Stimulated activated CD8-positive, alpha-beta memory T cell treated with anti-CD3 and anti-CD28 coated beads, Interleukin-4, amount 100 ng/mL, for 4 hours (primary cell): ENCODE measurements at places on chromosomes 1 and 21.
A peak's percentile ranks its signal among the peaks of the same experiment; 100 is the strongest.

DNA sequence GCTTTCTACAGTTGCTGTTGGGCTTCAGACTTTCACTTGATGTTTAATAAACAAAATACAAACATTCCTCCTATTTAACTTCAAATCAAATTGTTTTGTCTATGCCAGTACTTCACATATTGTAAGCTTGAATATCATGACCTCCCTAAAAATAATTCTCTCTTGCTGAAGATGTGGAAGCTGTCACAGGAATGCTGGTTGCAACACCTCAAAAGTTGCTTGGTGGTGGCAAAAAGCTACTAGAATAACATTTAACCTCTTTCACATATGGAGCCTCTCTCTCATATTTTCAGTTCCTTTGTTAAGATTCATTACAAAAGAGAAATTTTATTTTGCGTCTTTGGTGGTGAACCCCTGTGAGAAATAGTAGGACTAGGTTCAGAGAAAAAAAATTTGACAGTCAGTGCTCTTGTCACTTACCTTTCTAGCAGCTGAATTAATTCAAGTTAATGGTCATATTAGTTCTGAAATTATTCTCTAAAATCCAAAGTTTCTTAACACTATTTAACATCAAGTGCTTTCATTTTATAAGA is 25.5 kb upstream of the F13B start:
- no peak for DNase-seq

DNA sequence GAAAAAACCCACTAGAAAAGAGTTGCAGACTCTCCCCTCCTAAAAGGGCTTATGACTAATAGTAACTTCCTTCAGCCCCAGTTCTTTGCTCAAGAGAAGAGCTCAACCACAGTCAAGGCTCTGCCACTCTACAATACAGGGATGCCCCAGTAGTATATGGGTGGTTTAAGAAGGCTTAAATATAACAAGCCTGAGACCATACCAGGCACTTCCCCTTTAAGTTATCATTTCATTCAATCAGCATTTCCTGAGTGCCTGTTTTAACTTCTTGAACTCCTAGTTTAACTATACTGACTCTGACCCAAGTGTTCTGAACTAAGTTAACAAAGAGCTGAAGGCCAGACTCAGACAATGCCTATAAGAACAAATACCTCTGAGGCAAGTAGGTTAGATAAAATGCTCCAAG is 19.8 kb downstream of the PRPF38A start:
- no peak for DNase-seq

GRCh38 chr1:157288996-157289395 is 150.8 kb upstream of the ETV3 start:
- DNase-seq: no peak

DNA sequence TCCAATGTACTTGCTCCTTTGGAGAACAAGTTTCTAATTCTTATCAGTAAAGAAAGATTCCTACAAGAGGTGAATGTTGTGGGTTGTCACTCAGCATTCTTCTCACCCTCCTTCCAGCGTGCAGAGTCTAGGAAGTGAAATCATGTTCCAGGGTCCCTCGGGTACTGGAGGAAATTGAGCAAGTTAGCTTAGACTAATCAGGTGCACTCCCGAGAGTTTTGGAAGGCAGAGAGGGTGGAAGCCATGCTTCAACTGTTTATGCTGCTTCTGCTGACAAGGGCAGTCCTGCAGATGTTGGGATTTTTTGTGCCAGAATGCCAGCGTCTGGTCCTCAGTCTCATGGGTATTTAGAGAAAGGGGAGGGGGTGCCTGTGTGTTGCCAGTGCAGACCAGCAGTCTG is 5.3 kb upstream of the C1orf115 start:
- DNase-seq: no peak

DNA sequence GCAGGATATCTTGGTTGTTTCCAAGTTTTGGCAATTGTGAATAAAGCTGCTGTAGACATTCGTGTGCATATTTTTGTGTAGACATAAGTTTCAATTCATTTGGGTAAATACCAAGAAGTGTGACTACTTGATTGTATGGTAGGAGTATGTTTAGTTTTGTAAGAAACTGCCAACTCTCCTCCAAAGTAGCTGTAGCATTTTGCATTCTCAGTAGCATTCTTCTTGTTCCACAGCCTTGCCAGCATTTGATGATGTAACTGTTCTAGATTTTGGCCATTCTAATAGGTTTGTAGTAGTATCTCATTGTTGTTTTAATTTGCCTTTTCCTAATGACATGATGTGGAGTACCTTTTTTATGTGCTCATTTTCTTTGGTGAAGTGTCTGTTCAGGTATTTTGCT is 38.6 kb upstream of the PLA2G4A start:
- DNase-seq: no peak

- DNase-seq: no peak
These were observed 502.8 kb downstream of the SMYD3 start for GRCh38 chr1:246004301-246004700.

DNA sequence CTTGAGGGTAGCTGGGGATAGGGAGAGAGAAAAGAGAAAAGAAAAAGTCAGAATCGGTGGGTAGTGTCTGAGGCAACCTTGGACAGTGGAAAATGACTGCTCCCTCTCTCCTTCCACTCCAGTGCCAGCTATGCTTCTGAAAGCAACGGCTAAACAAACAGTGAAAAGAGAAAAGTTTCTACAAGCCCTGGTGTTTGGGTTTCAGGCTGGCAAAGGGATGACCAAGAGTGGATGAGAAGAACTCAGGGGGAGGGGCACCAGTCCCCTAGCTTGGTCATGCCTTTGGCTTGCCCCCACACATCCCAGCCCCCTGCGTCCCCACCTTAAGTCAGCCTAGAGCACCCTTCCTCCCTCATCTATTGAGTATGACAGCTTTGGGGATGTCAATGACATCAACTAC is 8.6 kb downstream of the IL22RA1 start:
- DNase-seq: no peak

DNA sequence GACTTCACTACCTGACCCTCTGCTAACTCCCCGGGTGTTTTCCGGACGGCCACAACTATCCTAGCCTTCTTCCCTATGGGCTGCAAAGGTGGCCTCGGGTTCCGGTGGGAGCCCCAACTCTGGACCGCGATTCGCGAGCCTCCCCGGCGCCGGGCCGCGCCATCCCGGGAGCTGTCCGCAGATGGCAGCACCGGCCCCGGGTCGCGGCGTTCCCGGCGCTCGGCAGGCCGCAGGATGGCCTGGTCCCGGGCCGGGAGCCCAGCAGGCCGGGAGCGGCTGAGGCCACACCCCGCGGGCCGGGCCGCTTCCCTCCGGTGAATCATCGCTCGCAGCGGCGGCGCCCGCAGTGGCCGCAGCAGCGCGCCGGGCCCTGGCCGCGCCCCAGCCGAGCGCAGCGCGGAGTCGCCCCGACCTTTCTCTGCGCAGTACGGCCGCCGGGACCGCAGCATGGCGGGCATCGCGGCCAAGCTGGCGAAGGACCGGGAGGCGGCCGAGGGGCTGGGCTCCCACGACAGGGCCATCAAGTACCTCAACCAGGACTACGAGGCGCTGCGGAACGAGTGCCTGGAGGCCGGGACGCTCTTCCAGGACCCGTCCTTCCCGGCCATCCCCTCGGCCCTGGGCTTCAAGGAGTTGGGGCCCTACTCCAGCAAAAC is at the start of gene CAPN2:
Gene CAPN2, plus strand, starts transcription at position 346 of the 656 bp plus-strand sequence. Its CDS starts 102 bp downstream, at position 448.
- DNase-seq: no peak

- DNase-seq: no peak
These were observed 104.8 kb upstream of the IPO9 start for GRCh38 chr1:201724039-201724765.

GRCh38 chr21:35470522-35470921 is 421.4 kb upstream of the RUNX1 start:
- DNase-seq: no peak

GRCh38 chr1:63975481-63975880 is 201.7 kb downstream of the ROR1 start:
- no peak for DNase-seq

GRCh38 chr21:46661211-46661625 is 25.7 kb downstream of the PRMT2 start:
- DNase-seq: no peak

- no peak for DNase-seq
These were observed 197.0 kb upstream of the EDN2 start for GRCh38 chr1:41681331-41682098.

- no peak for DNase-seq
These were observed 34.0 kb downstream of the DNAI4 start for GRCh38 chr1:66890621-66891020.

- DNase-seq: no peak
These were observed 118.6 kb downstream of the NR5A2 start for GRCh38 chr1:200146100-200146499.

DNA sequence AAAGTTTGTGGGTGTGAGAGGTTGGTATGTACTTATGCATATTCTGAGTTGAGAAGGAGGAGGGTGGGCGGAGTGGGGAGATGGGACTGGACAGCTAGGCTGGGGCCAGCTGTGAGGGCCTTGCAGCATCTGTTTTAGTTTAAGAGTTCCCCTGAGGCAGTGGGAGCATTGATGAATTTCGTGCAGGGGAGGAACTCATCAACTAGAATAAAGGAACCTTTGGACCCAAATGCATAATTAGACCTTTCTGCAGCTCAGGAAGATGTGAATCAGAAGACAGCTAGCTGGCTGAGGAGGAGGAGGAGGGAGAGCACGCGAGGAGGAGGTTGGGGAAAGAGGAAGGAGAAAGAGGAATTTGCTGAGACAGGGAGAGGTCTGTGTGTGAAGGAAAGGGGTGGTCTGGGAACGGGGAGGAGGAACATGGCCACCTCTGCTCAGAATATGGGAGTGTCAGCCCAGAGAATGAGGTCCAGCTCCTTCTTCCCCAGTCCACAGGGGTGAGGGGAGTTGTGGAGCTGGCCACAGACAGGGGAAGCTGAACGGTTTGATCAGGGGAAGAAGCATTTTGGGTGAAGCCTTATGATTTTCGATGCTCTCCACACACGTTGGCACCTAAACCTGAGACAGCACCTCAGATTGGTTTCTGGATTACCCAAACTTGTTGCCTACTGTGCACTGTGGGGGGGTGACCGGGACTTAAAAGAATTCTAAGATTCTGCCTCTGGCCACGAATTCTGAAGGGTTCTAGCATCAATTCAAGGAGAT is 27.7 kb downstream of the MYOG start:
- no peak for DNase-seq

DNA sequence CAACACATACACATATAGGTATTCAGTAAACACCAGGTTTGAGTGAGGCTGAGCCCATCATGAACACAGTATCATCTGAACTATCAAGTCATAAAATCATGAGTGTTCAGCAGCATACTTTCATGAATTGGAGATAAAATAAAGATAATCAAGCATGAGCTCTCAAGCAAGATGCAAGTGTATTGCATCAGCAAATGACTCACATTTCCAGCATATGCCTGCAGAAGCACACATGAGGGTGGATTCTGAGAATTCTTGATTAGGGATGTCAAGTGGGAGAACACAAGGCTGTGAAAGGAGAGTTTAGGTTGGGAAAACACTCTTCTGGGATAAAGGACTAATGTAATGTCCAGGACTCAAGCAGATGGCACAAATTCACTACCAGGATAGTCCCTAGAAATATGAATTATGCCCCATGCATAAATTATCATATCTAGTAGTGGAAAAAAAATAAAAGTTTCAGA is 299.2 kb downstream of the SRGAP2C start:
- no peak for DNase-seq

DNA sequence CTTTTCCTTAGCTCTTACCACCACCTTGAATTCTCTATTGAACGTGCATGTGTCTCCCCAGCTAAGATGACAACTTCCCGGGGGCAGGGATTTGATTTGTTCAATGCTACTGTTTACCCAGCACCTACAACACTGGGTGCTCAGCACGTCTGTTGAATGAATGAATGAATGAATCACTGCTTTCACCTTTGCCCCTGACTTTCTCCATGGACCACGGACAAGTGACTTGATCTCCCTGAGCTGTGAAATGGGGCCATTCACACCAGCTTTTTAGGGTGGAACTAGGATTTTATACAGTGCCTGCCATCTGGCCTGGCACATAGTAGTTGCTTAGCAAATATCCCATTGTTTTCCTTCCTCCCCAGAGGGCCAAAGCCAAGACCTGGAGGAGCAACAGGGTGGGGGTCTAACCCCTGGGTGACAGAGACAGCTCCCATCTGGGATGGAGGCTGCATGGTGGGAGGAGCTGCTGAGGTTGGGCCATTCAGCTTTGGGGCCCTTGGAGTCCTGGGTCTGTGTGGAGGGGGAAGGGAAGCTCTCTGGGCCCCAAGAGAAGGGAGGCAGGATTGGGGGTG is 15.7 kb downstream of the TNFRSF1B start:
- DNase-seq: no peak

DNA sequence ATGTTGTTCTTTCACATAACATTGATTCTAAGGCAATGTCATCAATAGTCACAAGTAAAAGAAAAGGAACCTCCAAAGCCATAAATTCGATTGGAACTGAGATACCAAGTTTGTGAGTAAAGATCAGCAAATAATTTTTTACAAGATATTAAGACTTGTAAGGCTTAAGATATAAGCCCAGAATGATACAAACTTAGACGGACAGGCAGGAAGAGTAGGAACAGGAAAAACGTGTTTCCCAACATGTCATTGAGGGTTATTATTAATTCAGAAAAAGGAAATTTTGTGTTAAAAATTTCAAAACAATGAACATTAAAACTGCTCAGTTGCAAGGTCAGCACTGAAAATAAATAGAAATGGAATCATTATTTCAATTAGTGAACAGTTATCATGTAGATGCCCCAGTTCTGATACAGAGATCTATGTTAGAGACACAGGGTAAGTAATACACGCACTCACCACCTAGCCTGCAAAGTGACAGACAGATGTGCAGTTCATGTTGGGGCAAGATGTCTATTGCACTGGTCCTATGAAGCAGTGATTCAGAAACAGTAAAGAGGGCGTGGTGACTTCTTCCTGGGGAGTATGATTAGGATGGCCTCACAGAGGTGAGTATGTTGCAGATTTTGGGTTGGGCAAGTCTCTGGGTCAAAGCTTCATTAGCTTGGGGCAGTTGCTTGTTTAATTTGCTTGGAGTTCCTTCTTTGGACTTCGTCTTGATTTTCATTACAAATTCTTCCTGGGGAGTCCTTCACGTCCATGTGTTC is 284.4 kb downstream of the SETD4 start:
- no peak for DNase-seq

- DNase-seq: no peak
These were observed 576.5 kb upstream of the PLXNA2 start for GRCh38 chr1:208820580-208821212.

- DNase-seq: no peak
These were observed 29.6 kb downstream of the NHLH2 start for GRCh38 chr1:115811140-115811828.

- peak; percentile 56 for DNase-seq
These were observed 20.3 kb downstream of the NEK2 start for GRCh38 chr1:211654838-211655787.

- no peak for DNase-seq
These were observed 419.4 kb downstream of the GPATCH2 start for GRCh38 chr1:217211486-217211885.

- DNase-seq: no peak
These were observed 288.3 kb downstream of the TM2D1 start for GRCh38 chr1:61436491-61437120.

GRCh38 chr21:31801551-31802219 is 69.8 kb upstream of the SCAF4 start:
- DNase-seq: no peak

- no peak for DNase-seq
These were observed 21.5 kb upstream of the SLC44A5 start for GRCh38 chr1:75632350-75632949.

GRCh38 chr1:168966636-168967035 is 139.9 kb upstream of the ATP1B1 start:
- DNase-seq: no peak
